ENCODE measurements at places on chromosomes 7 and 10.

- DNase-seq: no peak
Measured at GRCh38 chr10:77699080-77699645, 61.6 kb upstream of the KCNMA1 start.

GRCh38 chr7:111429781-111430180 is 132.5 kb downstream of the IMMP2L start:
- no peak for DNase-seq

DNA sequence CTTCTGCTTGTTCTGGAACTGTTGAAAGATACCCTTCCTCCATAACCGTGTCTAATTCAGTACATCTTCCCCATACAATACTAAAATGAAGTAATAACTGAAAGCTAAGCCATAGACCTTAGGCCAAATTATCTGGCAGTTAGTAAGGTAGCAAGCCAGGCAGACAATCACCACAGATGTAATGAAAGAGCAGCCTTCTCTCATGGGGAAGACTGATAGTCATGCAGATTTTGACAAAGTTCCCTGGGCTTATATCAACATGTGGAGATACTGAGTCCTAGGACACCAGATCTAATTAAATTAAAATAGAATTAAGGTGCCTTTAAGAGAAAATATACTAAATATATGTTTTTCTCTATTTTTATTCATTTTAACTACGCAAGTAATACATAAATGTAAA is 61.5 kb downstream of the PON1 start:
- no peak for DNase-seq

GRCh38 chr10:46232084-46232483 is 54.7 kb upstream of the ANTXRL start:
- DNase-seq: no peak

- no peak for DNase-seq
Measured at GRCh38 chr10:89518108-89518507, 17.3 kb downstream of the SLC16A12 start.

DNA sequence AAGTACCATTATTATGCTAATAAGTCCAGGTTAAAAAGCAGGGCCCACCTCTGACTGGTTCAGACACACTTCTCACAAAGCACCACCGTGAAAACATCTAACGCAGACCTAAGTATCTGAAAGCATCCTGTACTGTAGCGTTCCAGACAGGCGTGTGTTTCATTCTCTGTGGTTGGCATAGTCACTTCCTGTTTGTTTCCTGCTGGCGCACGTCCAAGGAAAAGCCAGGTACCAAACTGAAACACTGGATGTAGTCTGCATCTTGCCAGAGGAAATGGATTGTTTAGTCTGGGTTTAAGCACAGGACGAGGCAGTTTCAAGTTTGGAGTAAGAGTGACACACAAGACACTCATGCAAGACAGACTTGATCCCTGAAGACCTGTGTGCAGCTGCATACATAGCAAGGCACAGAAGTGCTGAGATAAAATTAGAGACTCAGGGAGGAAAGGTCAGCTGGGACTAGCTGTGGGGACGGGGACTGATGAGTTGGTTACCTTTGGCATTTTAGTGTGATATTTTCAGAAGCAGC is 23.3 kb downstream of the BPGM start:
- DNase-seq: peak; percentile 75

- no peak for DNase-seq
Measured at GRCh38 chr10:14008740-14009080, 322.0 kb downstream of the FRMD4A start.

DNA sequence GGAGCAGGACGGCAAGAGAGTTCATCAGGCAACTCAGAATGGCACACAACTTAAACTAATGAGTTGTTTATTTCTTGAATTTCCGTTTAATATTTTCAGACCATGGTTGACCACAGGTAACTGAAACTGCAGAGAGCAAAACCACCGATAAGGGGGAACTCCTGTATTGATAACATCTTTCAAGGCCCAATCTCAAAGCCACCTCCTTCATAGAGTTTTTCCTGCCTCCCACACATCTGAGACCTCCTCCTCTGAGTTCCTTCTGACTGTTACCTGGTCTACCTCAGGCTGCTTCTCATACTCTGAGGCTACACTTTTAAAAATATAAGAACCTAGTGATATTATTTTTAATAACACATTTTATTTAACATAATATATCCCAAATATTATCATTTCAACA is 341.5 kb upstream of the NPVF start:
- no peak for DNase-seq

DNA sequence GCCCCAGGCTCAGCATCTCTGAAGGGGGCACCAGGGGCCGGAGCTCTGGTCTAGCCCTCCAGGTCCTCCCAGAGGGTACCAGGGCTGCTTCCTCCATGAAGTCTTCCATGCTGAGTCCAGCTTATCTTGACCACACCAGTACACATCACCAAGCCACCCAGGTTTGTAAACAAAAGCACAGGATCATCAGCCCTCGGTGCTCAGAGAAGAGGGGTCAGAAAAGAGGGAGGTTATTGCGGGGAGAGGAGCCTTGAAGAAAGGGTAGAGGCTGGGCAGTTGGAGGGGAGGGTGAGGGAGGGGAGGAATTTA is 23.9 kb downstream of the AQP1 start:
- DNase-seq: no peak

- no peak for DNase-seq
Measured at GRCh38 chr7:100021297-100021696, 5.9 kb downstream of the ZKSCAN1 start.

- no peak for DNase-seq
Measured at GRCh38 chr10:64813391-64813790, 1292.2 kb downstream of the REEP3 start.

DNA sequence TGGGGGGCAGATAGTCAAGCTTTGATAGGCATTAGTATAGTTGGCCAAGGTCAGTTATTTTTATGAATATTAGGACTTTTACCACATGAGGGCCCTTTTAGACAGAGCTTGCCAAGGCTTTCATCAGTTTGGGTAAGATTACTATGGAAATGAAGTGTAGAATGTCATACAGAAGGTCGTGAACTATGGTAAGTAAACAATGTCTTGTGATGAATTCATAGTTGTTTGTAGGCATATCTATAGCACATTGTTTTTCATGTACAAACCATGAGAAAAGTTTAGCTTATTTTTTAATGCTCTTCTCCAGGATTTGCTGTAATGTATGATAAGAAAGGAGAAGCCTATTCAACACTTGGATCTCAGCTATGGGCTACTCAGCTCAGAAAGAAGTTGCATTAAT is 4.3 kb downstream of the OR2A2 start:
- no peak for DNase-seq

DNA sequence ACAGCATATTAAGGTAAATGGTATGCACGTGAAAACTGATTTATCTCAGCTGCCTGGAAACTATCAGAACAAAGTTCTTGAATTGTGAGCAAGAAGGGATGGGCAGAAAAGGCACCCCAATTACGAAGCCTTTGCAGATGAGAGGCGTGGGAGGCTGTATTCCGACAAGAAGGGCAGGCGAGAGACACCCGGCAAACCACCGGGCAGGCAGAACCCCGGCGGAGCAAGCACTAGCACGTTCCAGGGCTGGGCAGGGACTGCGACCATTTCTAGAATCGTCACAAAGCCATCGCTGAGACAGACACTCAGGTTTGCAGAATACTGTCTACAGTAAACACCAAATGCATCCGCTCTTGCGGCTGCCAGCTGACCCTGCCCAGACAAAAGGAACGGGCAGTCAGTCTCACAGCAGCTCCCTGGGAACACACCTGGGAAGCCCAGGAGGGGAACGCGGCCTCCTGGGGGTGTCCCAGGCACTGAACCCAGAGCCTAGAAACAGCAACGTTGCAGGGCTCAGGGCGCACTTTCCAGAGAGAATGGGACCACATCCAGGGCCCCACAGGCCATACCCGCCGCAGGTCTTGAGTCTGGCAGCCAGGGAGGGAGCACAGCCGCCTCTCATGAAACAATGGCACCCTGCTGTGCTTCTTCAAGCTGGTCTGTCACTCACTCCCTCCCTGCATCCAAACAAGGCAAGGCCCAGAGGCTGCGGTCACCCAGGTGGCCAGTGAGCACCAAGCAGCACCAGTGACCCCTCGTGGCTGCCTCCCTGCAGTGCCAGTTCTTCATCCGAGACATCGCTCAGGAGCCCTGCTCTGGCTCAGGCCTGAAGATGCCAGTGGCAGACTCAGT is 261.9 kb downstream of the PTPRN2 start:
- DNase-seq: no peak

DNA sequence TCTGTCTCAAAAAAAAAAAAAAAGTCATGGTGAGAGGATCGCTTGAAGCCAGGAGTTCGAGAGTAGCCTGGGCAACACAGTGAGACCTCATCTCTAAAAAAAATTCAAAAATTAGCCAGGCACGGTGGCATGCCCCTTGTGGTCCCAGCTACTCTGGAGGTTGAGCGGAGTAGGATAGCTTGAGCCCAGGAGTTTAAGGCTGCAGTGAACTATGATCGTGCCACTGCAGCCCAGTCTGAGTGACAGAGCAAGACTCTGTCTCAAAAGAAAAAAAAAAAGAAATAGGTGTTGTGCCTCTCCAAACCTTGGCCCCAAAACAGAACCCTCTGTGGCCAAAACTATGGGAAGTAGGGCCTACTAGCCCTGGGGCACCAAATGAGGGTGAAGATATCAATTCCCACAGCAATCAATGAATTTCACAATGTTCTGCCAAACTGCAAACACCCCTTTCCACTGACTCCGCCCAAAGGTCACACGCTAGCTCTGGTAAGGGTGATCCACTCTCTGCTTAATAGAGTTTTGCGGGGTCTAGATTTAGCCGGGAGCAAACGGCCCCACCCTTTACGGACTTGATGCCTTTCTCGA is 16.9 kb downstream of the SSC4D start:
- no peak for DNase-seq

GRCh38 chr10:18071591-18071990 is 68.6 kb upstream of the CACNB2 start:
- DNase-seq: no peak

DNA sequence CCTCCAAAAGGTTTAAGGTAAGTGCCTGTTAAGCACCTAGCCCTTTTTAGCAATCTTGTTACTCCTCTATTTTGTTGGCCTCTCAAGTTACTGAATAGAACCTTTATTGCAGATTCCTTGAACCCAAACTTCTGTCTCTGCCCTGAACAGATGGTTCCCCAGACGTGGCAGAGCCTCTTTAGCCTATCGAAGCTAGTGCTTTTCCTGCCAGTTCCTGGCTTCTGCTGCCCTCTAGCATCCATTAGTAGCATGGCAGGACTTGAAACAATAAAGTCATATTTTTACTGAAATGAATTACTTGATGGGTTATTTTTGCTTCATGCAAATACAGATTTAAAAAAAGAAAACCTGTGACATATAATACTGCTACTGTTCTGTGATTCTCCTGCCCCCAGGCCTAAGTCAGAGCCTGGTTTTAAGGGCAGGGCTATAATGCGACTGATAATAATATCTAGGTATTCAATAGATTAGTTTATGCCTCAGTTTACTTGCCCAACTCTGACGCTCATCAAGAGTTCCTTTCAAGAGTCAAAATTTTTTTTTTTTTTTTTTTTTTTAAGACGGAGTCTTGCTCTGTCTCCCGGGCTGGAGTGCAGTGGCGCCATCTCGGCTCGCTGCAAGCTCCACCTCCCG is 84.3 kb upstream of the PHF14 start:
- DNase-seq: peak; percentile 39

- no peak for DNase-seq
Measured at GRCh38 chr7:106108991-106109390, 3.1 kb downstream of the SYPL1 start.

DNA sequence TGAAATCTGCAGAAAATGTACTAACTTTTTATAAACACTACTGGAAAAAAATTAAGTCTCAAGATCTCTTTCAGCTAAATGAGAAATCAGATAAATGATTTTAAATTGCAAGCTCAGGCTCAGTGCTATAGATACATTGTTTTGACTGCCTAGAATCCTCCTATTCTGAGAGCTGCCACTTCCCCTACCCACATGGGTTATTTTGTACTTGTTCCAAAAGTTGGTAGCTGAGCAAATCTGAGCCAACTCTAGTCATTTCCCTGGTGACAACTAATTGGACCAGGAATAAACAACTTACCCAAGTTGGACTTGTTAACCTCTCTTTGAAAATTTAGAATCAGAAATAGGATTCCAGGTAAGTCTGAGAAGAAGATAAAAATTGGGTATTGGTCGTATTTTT is 202.1 kb downstream of the MBL2 start:
- no peak for DNase-seq

GRCh38 chr7:140672382-140673062 is at the start of gene ADCK2:
Gene ADCK2, plus strand, starts transcription at chr7:140672945. Its CDS starts 386 bp downstream, at chr7:140673331.
- DNase-seq: peak; percentile 52

- no peak for DNase-seq
Measured at GRCh38 chr10:78718032-78718572, 350.7 kb upstream of the ZMIZ1 start.

DNA sequence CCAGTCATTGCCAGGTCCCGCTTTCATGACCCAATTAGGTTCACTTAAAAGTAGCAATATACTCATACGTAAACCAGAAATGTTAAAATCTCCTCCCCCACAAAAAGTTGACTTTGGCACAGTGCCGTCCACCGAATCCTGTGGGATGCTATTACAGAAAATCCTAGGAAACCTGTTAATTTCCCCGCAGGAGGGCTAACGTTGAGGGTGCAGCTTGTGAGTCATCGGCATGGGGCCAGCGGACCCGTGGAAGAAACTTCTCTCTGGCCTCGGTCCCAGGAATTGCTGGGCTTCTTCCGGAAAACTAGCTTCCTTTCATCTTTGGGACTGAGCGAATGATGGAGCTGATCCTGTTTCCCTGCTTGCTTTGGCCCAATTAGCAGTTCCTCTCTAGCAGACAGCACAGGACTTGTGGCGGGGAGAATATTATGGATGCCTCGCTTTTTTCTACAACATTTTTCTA is 13.5 kb downstream of the CRYGN start:
- DNase-seq: no peak

GRCh38 chr10:110356628-110357245 is 52.0 kb upstream of the SMNDC1 start:
- peak; percentile 88 for DNase-seq

- DNase-seq: no peak
Measured at GRCh38 chr10:97116462-97117162, 69.1 kb downstream of the SLIT1 start.

DNA sequence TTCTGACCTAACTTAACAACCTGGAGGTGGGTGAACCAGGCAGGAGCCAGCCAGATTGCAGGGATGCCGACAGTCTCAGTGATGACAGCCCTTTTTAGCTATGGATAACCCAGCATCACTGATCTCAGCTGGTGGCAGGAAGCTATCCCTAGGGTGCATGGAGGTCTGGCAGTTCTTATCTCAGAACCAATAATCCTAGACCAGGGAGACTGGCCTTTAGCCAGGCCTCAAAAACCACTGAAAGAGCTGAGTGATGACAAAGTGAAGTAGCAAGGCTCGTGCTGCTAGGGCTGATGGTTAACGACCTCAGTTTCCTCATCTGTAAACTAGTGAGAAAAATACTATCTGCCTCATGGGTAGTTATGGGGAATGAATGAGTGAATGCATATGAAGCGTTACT is 112.5 kb downstream of the RALA start:
- peak; percentile 17 for DNase-seq

DNA sequence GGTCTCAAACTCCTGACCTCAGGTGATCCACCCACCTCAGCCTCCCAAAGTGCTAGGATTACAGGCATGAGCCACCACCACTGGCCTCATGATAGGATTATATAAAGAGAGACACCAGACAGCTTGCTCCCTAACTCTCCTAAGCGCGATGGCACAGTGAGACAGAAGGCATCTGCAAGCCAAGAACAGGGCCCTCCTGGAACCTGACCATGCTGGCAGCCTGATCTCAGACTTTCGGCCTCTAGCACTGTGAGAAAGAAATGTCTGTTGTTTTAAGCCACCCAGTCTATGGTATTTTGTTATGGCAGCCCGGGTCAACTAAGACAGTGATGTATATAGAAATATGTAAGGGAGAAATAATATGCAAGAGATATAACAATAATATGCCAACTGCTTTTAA is 51.2 kb downstream of the SRPK2 start:
- DNase-seq: no peak

GRCh38 chr10:33153968-33154327 is 180.5 kb downstream of the NRP1 start:
- no peak for DNase-seq

All from stimulated activated CD4-positive, alpha-beta T cell treated with anti-CD3 and anti-CD28 coated beads, Interleukin-1b, Interleukin-23, amount 100 ng/mL, for 48 hours (primary cell).